ENCODE measurements at places on chromosomes 1 and 21.
A peak's percentile ranks its signal among the peaks of the same experiment; 100 is the strongest.

DNA sequence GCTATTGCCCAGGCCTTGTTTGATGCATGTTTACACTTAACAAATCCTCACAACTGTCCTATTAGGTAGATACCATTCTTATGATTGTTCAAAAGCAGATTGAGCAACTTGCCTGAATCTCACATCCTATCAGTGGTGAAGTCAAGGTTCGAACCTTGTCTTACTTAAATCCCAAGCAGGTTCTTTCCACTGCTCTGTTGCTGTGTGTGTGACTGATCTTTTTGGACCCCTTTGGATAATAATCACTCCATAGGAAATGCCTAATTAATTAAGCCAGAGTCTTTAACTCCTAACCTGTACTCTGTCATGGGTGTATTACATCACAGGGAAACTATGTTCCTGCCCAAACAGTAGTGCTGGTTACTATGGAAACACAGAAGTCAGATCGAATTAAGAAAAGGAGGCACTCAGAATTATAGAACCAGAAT is 84.2 kb downstream of the SPATA46 start:
- no peak for DNase-seq

DNA sequence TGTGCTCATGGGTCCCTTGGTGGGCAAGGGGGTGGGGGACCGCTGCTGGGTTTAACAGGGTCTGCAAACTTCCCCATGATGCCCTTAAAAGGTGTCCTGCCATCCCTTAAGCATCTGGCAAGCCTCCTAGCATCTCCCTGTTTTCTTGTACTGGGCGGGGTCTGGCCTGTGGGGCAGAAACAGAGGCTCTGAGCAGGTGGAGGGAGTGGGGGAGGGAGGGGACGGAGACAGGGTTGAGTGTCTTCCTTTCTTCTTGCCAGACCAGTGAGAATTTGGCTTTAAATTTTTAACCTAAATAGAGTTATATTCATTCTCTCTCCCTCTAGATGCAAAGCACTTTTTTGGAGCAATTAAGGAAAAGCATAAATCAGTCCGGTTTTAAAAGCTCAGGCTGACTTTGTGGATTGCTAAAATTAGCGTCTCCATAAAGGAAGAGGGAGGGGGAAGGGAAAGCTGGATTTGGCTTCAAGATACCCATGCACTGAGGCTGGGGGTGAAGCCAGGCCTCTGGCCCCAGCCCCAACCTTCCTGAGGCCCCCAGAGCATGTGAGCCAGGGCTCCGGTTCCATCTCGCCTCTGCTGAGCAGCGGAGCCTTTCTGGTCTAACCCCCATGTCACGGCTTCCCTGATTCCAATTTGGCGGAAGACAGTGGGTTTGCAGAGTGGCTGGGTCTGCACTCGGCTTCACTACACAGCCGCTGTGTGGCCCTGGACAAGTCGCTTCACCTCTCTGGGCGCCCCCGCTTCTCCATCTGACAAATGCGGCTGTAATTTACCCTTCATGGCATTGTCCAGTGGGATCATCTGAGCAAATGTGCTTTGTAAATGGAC is 25.3 kb downstream of the IGSF21 start:
- DNase-seq = no peak

DNA sequence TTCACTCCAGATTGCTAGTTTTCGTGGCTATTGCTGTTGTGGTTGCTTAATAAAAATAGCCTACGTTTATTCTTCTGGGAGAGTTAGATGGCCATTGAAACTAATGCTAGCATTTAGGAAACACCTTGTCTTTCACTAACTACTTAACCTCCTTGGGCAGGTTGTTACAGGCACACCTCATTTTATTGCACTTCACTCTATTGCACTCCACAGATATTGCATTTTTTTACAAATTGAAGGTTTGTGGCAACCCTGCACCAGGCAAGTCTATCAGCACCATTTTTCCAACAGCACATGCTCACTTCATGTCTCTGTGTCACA is 11.3 kb upstream of the MARK1 start:
- DNase-seq = no peak

DNA sequence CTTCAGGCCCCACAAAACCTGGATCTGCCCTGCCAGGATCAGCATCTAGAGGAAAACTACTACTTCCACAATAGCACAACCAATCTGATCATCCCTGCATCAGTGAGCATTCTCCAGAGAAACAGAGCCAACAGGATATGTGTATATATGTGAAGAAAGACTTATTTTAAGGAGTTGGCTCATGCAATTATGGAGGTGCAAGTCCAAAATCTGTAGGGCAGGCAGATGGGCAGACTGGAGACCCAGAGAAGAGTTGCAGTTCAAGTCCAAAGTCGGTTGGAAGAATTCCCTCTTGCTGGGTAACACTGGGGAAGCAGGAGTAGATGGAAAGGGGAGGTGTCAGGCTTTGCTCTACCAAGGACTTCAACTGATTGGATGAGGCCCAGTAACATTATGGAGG is 4.9 kb upstream of the HENMT1 start:
- DNase-seq = no peak

DNA sequence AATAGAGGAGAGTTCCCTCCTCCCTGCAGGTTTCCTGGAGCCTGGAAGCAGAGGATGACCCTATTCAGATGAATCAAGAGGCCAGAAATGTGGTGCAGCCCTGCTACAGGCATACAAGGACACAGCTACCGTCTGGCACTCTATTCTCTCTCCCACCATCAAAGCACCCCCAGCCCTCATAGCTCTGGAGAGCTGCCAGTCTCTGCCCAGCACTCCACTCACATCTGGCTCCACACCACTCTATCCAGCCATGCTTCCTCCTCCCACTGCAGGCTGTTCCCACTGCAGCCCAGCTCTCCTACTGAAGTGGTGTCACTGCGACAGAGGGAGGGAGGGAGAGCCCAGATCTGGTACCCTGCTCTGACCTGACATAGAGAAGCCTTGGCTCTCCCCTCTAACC is 18.4 kb downstream of the SYT2 start:
- no peak for DNase-seq

DNA sequence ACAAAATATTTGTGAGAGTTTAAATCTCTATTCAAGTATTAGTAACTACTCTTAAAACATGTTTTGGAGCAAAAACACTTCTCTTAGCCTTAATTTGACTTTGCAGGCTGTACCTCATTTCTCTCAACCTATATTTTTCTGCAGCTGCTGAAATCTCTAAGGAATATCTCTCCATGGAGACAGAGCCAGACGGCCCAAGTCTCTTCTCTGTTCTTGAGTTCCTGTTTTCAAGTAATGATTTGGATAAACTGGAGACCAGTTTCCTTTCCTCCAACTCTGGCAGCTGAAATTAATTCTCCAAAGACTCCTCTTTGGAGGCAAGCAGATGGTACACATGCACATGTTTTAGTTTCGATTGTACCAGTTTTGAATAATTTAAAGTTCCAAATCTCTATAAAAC is 659.7 kb upstream of the NEGR1 start:
- no peak for DNase-seq

DNA sequence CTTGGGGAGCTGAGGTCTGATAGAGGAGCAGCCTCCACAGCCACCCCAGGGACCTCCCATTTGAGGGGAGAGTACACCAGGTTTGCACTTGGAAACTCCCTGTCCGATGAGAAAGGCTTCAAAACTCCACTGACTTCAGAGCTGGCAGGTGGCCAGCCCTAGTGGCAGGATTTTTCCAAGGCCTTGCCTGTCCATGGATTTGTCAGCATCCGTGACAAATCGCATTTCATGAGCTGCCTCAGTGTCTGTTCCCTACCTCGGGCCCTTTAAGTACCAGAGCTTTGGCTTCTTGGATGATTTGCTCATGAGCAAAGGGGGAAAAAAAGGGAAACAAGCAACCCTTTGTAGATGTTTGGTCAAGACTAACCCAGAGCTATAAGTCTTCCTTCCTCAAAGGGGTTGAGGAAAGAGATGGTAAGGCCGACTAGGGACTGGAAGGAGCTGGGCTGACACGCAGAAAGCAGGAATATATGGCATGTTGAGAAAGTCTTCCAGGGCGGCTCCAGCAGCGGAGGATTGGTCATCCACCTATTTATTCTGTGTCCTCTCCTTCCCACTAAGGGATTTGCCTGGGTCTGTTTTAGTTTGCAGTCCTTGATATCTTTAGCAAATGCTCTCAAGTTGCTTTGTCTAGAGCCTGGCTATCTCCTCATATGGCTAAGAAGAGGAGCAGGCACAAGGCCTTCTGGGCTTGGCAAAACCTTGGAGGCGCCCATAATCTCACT is 2.7 kb upstream of the HSPG2 start:
- DNase-seq = peak; percentile 67

GRCh38 chr1:244242446-244242845 is 191.4 kb downstream of the ZBTB18 start:
- DNase-seq = no peak

DNA sequence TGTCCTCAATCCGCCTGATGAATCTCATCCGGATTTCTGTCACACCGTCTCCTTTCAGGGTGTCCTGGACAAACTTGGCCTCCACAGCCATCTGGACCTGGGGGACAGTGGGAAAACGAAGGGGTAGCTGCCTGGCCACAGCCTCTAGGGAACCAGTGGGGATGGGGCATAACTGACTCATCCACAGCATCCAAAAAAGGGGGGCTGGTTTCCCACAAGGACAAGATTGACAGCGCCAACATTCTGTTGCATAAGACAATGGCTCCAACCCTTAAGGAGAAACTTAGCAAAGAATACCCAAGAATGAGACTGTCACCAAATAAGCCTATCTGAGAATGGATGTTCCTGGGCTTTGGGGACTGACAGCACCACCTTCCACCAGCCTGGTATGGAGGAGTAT is 12.1 kb downstream of the TRAPPC3 start:
- no peak for DNase-seq

GRCh38 chr1:231695439-231696255 is 69.1 kb downstream of the DISC1 start:
- peak; percentile 21 for DNase-seq

DNA sequence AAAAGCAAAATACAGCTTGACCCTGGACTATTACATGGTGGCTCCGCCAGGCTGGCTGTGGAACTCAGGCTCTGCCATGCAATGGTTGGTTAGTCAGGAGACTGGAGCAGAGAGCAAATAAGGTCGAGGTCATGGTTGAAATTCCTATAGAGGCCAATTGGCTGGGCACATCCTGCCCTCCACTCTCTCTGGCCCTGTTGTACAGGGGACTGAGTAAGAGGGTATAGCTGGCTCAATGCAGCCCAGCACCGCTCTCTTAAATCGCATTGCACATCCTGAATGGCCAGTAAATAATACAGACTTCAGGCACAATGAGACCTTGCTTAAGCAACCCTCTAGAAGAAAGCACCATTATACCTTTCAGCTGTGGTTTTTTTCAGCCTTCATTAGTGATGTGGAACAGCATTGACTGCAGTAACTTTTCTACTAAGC is 59.3 kb upstream of the PPP2R5A start:
- no peak for DNase-seq

DNA sequence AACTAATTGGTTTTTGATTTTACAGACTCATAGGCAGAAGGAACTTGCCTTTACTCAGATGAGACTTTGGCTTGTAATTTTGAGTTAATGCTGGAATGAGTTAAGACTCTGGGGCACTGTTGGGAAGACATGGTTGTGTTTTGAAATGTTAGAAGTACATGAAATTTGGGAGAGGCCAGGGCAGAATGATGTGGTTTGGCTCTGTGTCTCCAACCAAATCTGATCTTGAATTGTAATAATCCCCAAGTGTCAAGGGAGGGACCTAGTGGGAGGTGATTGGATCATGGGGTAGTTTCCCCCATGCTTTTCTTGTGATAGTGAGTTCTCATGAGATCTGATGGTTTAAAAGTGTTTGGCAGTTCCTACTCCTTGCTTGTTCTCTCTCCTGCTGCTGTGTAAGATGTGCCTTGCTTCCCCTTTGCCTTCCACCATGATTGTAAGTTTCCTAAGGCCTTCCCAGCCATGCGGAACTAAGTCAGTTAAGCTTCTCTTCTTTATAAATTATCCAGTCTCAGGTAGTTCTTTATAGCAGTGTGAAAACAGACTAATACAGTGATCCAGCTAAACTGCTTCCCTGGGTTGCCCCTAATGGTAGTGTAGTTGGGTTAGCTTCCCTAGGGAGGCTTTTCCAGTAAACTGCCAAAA is 10.2 kb downstream of the CPT2 start:
- no peak for DNase-seq

DNA sequence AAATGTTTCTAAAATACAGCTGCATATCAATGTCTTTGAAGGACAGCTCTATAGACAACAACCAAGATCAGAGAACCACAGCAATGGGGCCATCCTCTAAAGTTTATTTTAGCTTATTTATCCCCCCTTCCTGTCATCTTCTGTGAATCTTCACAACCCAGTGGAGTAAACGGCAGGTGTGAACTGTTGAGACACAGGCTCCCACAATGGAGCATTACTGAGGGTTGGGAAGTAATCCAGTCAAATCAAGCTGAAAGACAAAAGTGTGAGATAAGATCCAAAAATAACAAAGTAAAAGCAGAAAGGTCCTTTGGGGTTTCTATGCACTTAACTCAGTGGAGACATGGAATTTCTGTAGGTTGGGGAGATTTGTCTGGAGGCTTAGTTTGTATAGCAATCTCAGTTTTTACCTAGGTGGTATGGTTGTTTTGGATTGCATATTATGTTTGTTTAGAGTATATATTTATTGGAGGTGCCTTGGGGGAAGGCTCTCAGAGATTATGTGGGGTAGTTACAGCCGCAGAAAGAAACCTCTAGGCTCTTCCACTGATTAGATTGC is 286.9 kb upstream of the ADGRL2 start:
- no peak for DNase-seq

GRCh38 chr1:222817529-222817928 is 2.7 kb downstream of the DISP1 start:
- DNase-seq = peak; percentile 16

DNA sequence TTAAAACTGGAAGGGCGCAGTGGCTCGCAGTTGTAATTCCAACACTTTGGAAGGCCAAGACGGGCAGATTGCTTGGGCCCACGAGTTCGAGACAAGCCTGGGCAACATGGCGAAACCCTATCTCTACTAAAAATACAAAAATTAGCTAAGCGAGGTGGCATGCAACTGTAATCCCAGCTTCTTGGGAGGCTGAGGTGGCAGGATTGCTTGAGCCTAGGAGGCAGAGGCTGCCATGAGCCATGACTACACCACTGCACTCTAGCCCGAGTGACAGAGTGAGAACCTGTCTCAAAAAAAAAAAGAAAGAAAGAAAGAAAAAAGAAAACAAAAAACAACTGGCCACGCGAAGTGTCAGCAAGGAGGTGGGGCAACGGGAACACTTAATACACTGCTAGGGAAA is 6.3 kb downstream of the UBE2G2 start:
- DNase-seq = no peak

GRCh38 chr1:223479261-223479660 is 86.0 kb downstream of the CCDC185 start:
- peak; percentile 4 for DNase-seq

DNA sequence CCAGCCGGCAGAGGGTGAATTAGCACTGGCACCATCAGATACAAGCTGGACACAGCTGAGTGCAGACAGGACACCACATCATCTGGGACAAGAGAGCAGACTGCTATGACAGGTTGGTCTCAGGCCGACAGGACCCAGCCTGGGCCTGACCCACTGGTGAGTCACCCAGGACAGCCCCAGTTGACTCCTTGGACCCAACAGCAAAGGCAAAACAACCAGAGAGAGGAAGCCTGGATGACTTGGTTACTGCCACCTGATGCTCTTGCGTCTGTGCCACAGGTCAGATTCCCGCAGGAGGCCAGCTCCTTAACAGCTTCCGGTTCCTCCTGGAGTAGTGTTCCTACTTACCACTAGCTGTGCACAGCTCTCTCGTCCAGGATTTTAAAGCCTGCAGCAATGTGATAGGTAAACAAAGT is 18.5 kb downstream of the CCN1 start:
- DNase-seq = no peak
